ENCODE measurements at places on chromosomes 11 and 22. TPM values are rescaled to one million over a fixed set of nuclear protein-coding genes. Genes with fewer than 3 reads are reported as not detected.

DNA sequence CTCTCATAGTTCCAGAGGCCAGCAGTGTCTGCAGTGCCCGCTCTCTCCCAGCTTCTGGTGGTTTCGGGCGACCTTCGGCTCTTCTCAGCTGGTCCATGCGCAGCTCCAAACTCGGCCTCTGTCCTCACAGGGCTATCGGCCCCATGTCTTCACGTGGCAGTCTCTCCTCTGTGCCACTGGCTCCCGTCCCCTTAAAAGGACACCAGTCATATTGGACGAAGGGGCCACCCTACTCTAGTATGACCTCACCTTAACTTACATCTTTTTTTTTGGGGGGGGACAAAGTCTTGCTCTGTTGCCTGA, 13.8 kb downstream of the LTO1 start:
- no peak for DNase-seq

DNA sequence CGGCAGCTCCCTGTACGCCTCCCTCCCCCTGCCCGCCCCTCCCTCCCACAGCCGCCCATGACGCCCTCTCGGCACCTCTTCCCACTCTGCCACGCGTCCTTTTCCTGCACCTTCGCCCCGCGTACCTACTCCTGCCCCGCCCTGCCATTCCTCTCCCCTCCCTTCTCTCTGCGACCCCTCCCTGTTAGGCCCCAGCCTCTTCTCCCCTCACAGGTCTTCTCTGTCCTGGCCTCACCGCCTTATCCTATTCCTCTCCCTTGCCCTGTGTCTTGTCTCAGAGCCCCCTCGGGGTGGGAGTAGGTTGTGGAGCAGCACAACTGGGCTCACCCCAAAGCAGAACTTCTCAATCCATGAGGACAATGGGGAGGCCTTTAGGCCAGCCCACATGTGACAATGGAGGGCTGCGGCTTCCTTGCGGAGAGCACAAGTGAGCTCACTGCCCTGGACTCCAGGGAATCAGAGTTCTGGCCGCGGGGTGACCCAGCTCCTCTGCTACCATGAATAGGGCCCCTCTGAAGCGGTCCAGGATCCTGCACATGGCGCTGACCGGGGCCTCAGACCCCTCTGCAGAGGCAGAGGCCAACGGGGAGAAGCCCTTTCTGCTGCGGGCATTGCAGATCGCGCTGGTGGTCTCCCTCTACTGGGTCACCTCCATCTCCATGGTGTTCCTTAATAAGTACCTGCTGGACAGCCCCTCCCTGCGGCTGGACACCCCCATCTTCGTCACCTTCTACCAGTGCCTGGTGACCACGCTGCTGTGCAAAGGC, 539 bp downstream of the SLC35C1 start:
- peak; percentile 66 for DNase-seq

Gene EP300
- total RNA-seq = 31.5 TPM

DNA sequence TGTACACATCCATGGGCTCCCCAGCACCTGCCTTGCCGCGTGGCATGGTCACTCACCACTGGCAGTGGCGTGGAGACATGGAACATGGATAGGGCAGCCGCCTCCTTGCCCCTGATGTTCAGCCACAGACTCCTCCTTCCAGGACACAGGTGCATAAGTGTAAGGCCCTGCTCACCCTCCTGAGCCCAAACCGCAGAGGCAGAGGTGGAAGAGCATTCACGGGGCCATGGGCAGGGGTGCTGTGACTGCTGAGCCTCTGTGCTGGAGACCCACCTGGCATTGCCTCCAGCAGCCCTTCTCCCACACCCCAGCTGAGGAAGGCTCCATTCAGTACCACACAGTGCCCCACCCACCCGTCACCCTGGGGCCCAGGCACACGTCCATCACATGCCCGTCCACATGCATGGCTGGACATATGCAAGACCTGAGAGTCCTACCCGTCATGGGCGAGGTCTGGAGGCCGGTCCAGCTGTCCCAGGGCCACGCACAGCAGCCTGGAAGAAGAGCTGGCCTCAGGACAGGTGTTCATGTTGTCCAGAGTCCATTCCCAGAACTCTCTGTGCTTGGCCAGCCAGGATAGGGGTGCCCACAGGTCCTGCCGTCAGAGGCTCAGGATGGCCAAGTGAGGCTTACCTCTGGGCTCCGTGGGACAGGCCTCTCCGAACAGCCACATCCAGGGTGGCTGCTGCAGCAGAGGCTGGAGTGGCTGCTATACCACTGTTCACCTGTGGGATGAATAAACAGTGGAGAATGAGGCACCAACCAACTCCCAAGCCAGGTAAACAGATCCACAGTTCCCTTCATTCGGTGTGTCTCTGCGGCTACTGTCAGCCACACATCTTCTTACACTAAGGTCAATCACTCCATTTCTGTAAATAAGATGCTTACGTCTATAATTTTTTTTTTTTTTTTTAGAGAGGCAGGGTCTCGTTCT, 1.7 kb upstream of the TUBGCP6 start:
- DNase-seq = no peak

Gene VWA5A
- 7.6 TPM for total RNA-seq

- DNase-seq = no peak
These were observed 118.6 kb downstream of the HIPK3 start for GRCh38 chr11:33375688-33376311.

Gene C11orf21
- total RNA-seq = 4.8 TPM

GRCh38 chr22:47251911-47252310, 489.5 kb downstream of the TBC1D22A start:
- DNase-seq = no peak

Gene BEST1
- total RNA-seq = 3.9 TPM

Gene KRTAP5-7
- total RNA-seq = not detected

- DNase-seq = no peak
These were observed 12.9 kb downstream of the CHEK1 start for GRCh38 chr11:125637840-125638239.

DNA sequence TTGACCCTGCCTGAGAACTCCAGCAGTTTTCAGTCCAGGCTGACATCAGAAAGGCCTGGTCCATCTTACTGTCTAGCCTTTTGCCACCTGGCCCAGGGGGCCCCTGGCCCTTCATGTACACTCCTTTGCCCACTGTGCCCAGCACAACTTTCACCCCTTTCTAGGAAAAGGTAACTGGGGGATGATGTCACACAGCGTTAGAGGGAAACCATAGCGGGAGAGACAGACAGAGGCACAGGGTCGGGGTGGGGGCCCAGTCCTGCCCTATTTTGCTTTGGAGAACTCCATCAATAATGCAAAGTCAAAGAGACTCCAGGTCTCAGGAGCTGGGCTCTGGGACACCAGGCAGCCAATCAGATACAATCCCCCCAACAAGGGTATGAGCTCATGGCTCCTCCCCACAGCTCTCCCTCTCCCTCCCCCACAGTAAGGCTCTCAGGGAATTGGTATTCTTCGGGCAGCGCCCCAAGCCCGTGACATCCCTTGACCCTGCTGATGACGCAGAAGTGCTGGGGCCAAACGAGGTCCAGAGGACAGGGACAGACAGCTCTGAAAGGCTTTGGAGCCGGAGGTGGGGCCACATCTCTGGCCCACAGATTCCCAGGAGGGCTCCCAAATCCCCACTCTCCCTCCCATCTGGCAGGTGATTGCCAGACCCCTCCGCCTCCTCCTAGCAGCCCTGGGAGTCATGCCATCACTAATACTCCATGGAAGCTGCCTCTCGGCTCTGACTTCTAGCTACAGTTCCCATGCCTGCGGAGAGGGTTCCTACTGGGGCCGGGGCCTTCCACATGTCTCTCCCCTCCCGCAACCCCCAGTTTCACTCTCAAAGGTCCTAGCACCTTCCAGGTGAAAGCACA, 5.9 kb downstream of the USP2 start:
- DNase-seq = peak; percentile 82

GRCh38 chr11:84855508-84856245, 771.5 kb downstream of the DLG2 start:
- DNase-seq = no peak

DNA sequence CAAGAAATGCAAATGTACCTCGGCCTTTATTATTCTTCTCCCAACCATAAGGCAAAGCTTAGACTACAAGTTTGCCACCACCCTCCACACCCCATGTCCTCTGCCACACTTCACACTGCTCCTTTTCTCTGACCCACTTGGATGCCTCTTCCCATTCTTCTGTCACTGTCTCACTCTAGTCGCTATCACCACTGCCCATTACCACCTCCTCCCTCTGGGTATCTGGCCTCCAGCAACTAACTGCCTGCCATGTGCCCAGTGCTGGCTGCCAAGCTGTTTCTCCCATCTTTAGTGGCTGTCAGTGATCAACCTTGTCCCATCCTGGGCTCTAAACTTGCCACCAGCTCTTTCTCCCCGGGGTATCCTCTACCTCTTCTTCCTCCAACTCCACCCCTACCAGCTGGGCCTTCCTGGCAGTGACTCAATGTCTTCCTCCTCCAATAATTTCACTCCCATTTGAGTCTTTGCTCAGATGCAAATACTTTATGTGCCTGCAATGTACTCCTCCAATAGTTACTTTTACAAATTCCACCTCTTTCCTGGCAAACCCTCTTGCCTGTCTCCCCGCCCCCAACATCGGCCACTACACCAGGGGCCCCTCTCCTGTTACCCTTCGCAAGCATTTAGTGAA, 20.1 kb upstream of the KDM2A start:
- DNase-seq = peak; percentile 47

Gene MLC1
- total RNA-seq = 0.41 TPM

- DNase-seq = no peak
These were observed 19.2 kb upstream of the RRAS2 start for GRCh38 chr11:14378171-14378570.

DNA sequence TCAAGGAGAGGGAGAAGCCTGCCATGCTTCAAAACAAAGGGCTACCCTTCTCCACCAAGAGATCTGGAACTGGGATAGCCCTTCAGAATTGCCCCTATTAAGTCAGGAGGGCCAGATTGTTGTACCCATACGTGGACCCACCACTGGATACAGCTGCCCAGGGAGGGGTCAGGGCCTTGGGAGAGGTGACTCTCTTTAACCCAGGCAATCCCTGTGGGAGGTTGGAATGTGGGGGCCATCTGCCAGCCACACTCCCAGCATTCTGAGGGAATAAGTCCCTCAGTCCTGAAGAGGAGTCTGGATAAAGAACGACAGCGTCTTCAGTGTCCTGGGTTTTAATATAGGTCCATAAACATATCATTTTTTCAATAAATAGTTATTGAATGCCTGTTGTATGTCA, 588.2 kb upstream of the TENM4 start:
- DNase-seq = no peak

GRCh38 chr11:61529537-61530225, 21.1 kb downstream of the LRRC10B start:
- DNase-seq = no peak

DNA sequence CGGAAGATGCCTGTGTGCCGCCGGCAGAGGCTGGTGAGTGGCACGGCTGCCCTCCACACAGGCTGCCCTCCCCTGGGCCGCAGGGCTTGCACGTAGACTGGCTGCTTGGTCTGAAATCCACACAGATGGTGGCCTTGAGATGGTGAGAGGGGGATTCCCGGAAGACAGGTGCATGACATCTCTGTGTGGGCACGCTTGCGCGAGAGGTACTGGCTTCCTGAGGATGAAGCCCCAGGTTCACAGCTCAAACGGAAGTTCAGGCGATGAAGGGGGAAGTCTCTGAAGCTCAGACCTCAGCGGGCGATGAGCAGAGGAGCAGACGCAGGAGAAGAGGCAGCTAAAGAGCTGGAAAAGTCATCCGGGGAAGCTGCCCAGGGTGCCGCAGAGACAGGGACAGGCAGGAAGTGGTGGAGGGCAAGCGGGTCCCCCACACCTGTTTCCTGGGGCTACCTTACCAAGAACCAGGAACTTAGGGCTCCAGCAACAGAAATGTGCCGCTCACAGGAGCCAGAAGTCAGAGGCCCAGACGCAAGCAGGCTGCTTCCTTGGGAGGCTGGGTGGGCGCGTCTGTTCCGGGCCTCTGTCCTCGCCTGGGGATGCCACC, 7.2 kb downstream of the CRELD2 start:
- DNase-seq = no peak

GRCh38 chr11:128052912-128053641, 534.3 kb downstream of the ETS1 start:
- DNase-seq = no peak

Gene CHRDL2
- total RNA-seq = 25.4 TPM

DNA sequence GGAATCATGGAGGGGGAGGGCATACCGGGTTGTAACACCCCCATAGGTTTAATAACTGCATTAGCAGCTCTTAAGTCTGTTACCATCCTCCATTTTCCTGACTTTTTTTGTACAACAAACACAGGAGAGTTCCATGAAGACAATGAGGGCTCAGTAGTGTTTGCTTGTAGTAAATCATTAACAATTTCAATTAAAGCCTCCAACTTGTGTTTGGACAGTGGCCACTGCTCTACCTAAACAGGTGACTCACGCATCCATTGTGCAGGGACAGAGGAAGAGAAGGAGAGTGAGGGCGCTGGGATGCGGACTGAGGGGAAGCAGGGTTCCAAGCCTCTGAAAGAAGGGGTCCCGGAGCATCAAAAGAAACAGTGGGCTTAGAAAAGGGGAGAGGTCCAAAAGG, 21.3 kb upstream of the MTNR1B start:
- no peak for DNase-seq

- no peak for DNase-seq
These were observed 91.7 kb upstream of the E2F8 start for GRCh38 chr11:19332476-19332875.

- DNase-seq = no peak
These were observed 21.7 kb upstream of the TNRC6B start for GRCh38 chr22:40156001-40156516.

GRCh38 chr11:132691848-132692550, 840.3 kb downstream of the OPCML start:
- no peak for DNase-seq
